A673 (cell line): ENCODE measurements at places on chromosomes 7 and 10. TPM values are rescaled to one million over a fixed set of nuclear protein-coding genes. Genes with fewer than 3 reads are reported as not detected.

Gene POLD2
- total RNA-seq: 252 TPM in 2 replicates

- peak; percentile 50 for DNase-seq
Measured at GRCh38 chr10:69863580-69863979, 61.9 kb downstream of the COL13A1 start.

Gene H2BK1
- not detected in 2 replicates for total RNA-seq

Gene TMEM270
- total RNA-seq: not detected in 2 replicates

- DNase-seq: no peak
Measured at GRCh38 chr10:91185239-91185875, 35.1 kb upstream of the PCGF5 start.

GRCh38 chr7:124779194-124779593 lies 13.6 kb upstream of the GPR37 start:
- DNase-seq: no peak

GRCh38 chr10:15451137-15452094 lies 80.3 kb upstream of the FAM171A1 start:
- DNase-seq: no peak

Gene SVOPL
- total RNA-seq: not detected in 2 replicates

Gene GARIN1A
- total RNA-seq: 1.8 and 2.2 TPM in 2 replicates

Gene PPP1R3C
- total RNA-seq: 2.1 and 2.7 TPM in 2 replicates

Gene GRID2IP
- 0.13 TPM in 1 of 2 replicates, not detected in the other for total RNA-seq

DNA sequence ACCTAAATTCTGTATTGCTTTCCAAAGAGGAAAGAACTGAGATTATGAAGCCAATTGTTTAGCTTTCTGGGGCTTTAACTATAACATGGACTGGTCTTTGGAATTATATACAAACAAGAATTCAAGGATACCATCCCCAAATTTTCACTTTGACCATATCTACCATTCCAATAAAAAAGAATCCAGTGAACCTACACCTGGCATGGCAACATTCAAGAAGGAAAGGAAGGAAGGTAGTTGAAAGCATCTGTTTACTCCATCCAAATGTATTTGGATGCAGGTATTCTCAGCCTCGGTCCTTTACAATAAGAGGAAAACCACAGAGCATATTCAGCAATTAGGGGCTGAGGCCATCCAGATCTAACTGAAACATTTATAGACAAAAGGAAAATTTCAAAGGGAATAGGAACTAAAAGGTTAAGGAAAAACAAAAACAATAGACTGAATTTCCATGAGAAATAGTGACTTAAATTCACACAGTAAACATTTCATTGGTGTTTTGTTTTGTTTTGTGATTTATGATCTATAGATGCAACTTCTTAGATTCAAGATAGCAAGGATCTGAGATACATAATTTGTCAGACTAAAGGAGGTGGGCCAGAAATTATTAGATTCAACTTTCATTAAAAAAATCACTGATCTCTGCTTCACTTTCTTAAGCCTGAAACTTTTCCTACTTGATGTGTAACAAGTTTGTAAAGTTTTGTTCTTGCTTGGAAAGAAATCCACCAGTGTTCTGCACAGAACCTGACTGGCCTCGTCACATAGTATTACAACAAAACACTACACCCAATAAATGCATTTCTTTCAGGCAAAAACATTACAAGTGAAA lies 12.7 kb downstream of the SKIDA1 start:
- no peak for DNase-seq

GRCh38 chr10:33045421-33045820 lies 87.4 kb upstream of the ITGB1 start:
- DNase-seq: no peak

Gene LLCFC1
- not detected in 2 replicates for total RNA-seq

- no peak for DNase-seq
Measured at GRCh38 chr10:19169684-19170083, 121.1 kb downstream of the MALRD1 start.

GRCh38 chr7:26305090-26305868 lies 13.6 kb downstream of the SNX10 start:
- DNase-seq: no peak
